ENCODE measurements at places on chromosomes 5 and 9. TPM values are rescaled to one million over a fixed set of nuclear protein-coding genes. Genes with fewer than 3 reads are reported as not detected.

DNA sequence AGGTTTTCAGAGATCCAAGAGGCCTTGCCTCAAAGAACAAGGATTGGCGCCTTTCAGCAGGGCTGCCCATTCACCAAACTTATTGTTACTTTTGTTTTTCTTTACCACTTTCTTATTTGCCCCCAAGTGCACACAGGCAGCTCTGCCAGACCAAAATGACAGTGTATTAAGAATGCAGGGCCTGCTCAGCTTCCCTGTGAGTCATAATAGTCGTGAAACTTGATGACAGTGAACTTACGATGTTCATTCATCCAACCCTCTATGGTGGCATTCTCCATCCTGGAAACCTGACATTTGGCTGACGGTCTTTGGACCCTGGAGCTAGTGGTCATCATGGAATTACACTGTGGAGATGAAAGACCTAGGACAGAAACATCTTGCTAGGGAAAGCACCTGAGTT, 44.3 kb downstream of the UBE2QL1 start:
- DNase-seq: no peak
- peaks cover 4% of the 10 kb centered on the region for H3K36me3 ChIP-seq
- H3K4me1 ChIP-seq: peaks cover 9% of the 10 kb centered on the region
- H3K27ac ChIP-seq: no peak overlapping the region

GRCh38 chr5:53038196-53038847, 49.2 kb downstream of the ITGA2 start:
- no peaks in the 10 kb centered on the region for H3K36me3 ChIP-seq
- H3K4me3 ChIP-seq: no peak overlapping the region
- no peak for DNase-seq
- H3K27me3 ChIP-seq: no peaks in the 10 kb centered on the region
- no peak overlapping the region for H3K27ac ChIP-seq

GRCh38 chr5:16502866-16503265, 37.3 kb upstream of the ZNF622 start:
- H3K27me3 ChIP-seq: no peaks in the 10 kb centered on the region
- no peak overlapping the region for H3K27ac ChIP-seq
- H3K4me3 ChIP-seq: no peak overlapping the region
- peaks cover 9% of the 10 kb centered on the region for H3K4me1 ChIP-seq
- DNase-seq: no peak

GRCh38 chr9:116336133-116336862, 182.7 kb downstream of the PAPPA start:
- H3K4me1 ChIP-seq: peaks cover 23% of the 10 kb centered on the region
- H3K27ac ChIP-seq: no peak overlapping the region
- DNase-seq: peak; percentile 75
- H3K36me3 ChIP-seq: no peaks in the 10 kb centered on the region

DNA sequence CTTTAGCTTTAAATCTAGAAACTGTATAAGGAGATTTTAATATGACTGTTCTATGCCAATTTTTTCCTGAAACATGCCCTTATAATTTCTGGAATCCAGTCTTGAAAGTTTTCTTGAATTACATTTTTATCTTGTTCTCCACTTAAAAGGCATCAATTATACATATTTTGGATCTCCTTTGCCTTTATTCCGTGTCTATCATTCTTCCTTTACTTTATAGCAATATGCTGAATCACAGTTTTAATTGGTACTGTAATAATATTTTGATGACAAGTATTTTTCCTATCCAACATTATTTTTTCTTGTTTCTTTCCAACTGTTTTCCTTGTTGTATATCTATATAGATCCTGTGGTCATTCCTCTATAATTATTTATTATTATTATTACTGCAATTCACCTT, 361.2 kb downstream of the PIK3R1 start:
- H3K4me3 ChIP-seq: no peak overlapping the region
- DNase-seq: no peak
- no peak overlapping the region for H3K27ac ChIP-seq
- no peaks in the 10 kb centered on the region for H3K27me3 ChIP-seq

DNA sequence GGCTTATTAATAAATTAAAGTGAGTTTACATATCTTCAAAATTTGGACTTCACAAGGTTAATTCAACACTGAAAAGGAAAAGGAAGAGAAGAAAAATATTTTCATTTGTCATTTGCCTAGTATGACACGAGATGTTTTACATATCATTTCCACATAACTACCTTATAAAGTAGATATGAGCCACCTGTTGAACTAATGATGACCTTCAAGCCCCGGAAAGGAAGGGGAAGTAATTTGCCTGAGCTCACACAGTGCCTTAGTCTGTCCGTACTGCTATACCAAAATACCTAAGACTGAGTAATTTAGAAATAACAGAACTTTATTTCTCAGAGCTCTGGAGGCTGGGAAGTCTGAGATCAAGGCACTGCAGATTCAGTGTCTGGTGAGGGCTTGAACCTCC, 17.9 kb downstream of the CMYA5 start:
- no peak for DNase-seq
- H3K4me3 ChIP-seq: no peak overlapping the region
- H3K36me3 ChIP-seq: no peaks in the 10 kb centered on the region
- peaks cover 2% of the 10 kb centered on the region for H3K4me1 ChIP-seq
- no peaks in the 10 kb centered on the region for H3K27me3 ChIP-seq

Gene EIF4E1B
- not detected for total RNA-seq

Gene SPAG8
- total RNA-seq: 2.9 TPM

Gene EGFL7
- 82.9 TPM for total RNA-seq
